Endothelial cell of umbilical vein (primary cell): ENCODE measurements at places on chromosomes 11 and 22.

GRCh38 chr11:61342207-61342803 lies 9.3 kb downstream of the TKFC start:
- no peak for DNase-seq

DNA sequence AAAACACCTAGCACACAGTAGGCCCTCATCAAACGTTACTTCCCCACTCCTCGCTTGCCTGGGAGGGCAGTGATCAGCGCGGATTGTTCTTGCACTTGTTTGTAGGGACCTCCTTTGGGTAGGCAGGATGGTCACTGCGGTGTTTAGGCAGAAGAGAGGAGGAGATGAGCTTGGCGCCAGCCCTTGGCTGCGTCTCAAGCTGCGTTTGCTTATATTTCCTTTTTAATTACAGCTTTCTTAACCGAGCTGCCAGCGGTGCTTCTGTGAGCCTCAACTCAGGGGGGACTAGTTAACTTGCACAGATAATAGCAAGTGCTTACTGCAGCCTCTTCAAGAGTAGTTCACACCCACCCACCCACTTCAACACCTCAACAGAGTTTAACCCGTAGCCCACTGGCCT lies 15.1 kb downstream of the IFT27 start:
- DNase-seq = no peak

- peak; percentile 27 for DNase-seq
Measured at GRCh38 chr11:135075740-135076139, 663.7 kb upstream of the B3GAT1 start.

- no peak for DNase-seq
Measured at GRCh38 chr11:19592842-19593241, 119.8 kb upstream of the NAV2 start.

- no peak for DNase-seq
Measured at GRCh38 chr11:84021291-84021690, 735.1 kb upstream of the CCDC90B start.

GRCh38 chr22:27385261-27385998 lies 416.1 kb downstream of the MN1 start:
- DNase-seq = no peak

- no peak for DNase-seq
Measured at GRCh38 chr22:28072066-28072465, 153.0 kb upstream of the PITPNB start.

- no peak for DNase-seq
Measured at GRCh38 chr11:68116126-68116525, 5.1 kb downstream of the CHKA start.

DNA sequence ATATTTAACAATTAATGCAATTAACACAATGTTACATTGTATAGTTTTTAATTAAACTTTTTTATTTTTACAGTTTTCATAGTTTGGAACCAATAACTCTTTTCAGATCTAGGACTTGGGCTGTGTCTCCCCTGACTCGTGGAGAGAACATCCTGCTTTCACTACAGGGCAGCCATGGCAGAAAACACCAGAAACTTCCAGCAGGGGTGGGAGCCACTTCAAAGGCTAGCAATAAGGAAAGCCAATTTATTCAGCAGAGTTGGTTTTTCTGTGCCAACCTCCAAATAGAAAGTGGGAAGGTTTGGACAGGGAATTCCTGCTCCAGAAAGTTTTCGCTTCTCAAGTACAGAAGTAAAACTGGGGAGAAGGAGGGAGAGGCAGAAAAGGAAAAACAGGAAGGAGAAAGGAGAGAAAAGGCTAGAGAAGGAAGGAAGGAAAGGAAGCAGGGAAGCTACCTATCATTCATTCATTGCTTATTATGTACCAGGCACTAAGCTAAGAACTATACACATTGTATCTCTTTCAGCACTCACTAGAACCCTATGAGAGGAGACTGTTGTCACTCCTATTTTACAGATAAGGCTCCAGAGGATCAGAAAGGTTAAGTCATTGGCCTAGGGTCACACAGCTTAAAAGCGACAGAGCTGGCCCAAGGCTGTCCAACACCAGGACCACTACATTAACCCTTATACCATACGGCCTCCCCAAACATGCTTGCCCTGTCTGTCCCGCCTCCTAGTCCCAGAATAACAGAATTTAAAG lies 54.8 kb upstream of the CREB3L1 start:
- DNase-seq = no peak

DNA sequence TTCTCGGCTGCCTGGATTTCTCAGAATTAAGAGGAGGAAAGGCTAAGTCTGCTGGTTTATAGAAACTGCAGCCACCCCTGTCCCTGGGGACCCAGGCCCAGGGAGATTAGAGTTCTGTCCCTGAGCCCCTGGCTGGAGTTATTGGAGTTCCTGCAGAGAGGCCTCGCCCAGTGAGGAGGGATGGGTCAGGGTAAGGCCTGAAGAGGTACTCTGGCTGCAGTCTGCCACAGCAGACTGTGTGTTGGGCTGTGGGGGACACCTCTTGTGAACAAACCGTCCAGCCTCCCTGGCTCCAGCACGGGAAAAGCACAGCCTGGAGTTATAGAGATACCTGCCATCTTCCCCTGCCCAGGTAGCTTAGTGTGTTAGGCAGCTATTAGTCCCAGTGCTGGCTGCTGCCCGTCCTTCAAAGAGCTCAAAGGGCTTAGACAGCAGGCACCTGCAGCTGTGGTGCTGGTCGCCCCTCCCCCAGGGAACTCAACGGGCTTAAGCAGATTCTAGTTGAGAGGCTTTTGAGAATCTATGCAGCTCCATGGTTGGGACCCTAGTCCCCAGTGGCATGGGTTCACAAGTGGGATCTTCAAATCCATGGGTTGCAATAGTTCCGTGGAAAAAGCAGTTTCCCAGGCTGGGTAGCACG lies 36.6 kb upstream of the MUC15 start:
- DNase-seq = no peak

- no peak for DNase-seq
Measured at GRCh38 chr11:119344291-119345010, 2.1 kb downstream of the MFRP start.

GRCh38 chr11:61287338-61287977 lies 7.7 kb downstream of the VWCE start:
- DNase-seq = no peak

DNA sequence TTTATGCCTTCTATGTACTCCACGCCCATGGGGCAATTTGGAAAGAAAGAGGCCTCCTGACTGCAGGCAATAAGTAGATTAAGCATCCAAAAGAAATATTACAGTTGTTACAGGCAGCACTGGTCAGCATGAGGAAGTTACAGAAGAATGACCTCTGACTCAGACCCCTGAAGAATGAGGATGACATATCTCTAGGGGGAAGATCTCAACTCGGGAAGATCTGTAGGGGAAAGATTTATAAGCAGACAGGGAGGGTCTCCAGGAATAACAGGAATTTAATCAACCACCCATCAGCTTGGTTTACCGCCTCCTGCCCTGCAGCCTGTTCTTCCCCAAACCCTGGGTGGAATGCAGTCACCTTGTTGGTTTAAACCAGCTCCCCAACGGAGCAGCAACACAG lies 58.0 kb downstream of the RCN1 start:
- DNase-seq = no peak

DNA sequence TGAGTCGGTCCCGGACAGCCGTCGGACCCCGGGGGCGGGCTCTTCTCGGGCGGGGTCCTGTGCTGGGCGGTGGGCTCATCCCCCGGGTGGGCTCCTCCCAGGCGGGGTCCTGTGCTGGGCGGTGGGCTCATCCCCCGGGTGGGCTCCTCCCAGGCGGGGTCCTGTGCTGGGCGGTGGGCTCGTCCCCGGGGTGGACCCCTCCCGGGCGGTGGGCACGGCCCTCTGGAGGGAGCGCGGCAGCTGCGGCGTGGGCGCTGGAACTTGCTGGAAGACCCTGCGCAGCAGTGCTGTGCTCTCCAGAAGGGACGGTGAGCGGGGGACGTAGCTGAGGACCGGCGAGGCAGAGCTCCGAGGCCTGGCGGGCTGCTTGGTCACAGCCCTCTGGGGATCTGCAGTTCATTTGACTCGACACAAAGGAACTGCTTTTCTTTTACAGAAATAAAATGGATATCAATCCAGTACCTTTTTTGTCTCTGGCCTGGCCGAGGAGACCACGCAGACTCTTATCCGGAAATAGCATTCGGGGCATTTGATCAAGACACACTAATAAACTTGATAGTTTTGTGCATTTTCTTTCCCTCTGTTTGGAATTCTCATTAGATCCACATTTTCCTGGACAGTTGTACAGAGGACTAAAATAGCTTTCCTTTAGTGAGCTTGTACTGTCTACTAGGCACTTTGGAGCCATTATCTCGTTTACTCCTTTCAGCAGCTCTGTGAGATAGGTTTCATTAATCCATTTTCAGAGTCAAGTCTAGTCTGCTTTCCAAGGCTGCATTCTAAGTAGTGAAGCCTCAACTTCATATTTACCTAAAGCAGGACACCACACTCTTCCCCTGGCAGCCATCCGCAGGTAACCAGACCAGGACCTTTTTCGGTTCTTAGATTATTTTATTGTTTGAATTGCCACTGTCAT lies 812 bp downstream of the JAM3 start:
- peak; percentile 32 for DNase-seq

DNA sequence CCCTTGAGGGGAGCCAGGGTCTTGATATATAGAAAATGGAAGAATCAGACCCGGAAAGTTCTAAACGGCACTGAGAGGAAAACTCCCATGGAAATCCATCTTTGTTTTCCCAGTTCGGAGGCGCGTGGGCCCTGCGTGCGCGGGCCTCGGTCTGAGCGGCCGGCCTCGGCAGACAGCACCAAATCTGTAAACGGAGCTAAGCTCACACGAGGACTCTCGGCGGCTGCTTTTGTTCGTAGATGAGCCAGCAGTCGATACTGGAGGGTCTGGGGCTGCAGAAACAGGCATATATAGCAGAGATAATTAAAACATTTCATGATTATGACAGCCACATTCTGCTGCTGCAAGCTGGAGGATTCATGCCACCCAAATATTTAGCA lies 68.5 kb upstream of the PPARA start:
- DNase-seq = no peak

- no peak for DNase-seq
Measured at GRCh38 chr11:134041791-134042696, 26.8 kb upstream of the JAM3 start.

- DNase-seq = no peak
Measured at GRCh38 chr11:69212798-69213110, 57.0 kb downstream of the SMIM38 start.

- no peak for DNase-seq
Measured at GRCh38 chr11:79331203-79331901, 109.5 kb downstream of the TENM4 start.

- DNase-seq = no peak
Measured at GRCh38 chr22:22925805-22926369, 38.3 kb downstream of the IGLL5 start.

DNA sequence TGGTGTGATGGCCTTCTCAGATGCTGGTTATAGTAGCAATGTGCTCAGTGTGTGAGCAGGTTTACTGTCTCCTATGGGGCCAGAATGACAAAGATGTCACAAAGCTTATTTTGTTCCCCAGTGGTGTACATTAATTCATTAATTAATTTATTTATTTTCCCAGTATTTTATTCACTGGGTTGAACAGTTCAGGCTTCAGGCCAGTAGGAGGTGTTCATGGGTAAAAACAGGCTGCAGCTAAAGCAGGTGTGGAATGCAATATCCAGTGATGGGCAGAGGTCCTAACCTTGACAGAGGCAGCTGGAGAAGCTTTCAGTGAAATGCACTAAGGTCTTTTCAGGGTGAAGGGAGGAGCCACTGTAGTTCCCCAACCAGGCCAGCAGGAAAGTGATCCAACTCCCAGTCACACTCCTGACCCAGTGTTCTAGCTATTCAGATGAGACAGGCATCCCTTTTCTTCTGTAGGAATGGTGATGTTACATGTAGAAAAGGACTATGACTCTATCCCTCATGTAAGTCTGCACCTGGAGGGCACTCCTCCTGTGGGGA lies 7.8 kb upstream of the FANCF start:
- DNase-seq = no peak

GRCh38 chr11:96309016-96309642 lies 33.9 kb downstream of the MAML2 start:
- DNase-seq = peak; percentile 82

DNA sequence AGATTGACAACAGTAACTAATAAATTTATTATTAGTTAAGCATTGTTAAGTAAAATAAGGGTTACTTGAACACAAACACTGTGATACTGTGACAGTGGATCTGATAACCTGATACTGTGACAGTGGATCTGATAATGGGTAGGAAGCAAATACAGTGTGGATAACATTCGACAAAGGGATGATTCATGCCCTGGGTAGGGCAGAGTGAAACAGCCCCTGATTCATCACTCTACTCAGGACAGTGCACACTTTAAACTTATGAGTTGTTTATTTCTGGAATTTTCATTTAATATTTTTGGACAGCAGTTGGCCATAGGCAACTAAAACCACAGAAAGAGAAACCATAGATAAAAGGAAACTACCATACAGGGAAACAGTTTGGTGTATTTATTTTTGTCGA lies 60.8 kb upstream of the CTSC start:
- DNase-seq = peak; percentile 73

GRCh38 chr11:32290783-32291182 lies 144.6 kb downstream of the WT1 start:
- DNase-seq = no peak

- peak; percentile 85 for DNase-seq
Measured at GRCh38 chr11:107819361-107820014, 39.1 kb downstream of the SLC35F2 start.

DNA sequence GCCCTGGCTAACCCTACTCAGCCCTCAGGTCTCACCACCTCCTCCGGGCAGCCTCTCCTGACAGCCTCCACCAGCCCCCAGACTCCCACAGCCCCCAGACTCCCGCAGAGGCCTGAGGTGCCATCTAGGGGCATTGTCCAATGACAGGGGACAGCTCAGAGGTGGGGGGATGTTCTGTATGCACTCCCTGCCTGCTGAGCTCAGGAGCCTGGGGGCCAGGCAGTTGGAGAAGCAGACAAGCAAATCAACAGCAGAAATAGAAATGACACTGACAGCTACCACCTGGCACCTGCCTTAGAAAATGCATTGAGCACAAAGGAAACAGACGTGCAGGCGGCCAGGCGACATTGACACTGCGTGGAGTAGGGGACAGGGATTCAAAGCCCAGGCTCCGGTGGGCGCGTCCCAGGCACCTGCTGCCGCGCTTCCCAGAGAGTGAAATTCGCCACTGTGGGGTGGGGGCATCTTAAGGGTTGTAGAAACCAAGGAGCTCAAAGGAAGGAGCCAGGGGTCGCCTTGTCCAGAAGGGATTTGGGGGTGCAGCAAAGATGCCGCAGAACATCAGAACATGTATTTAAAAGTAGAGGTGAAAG lies 22.5 kb upstream of the WNT7B start:
- no peak for DNase-seq
